CD4-positive, alpha-beta memory T cell (primary cell): ENCODE measurements at places on chromosomes 2 and 18. TPM values are rescaled to one million over a fixed set of nuclear protein-coding genes. Genes with fewer than 3 reads are reported as not detected.

The SCYGR2 gene
- polyA plus RNA-seq = not detected

The FAM110C gene
- 0.19 TPM for polyA plus RNA-seq

The ARHGAP15 gene
- polyA plus RNA-seq = 524 TPM

The EPB41L3 gene
- 0.89 TPM for polyA plus RNA-seq

The KCNIP3 gene
- polyA plus RNA-seq = not detected

GRCh38 chr2:177430411-177430810, 37.8 kb downstream of the AGPS start:
- no peaks in the 10 kb centered on the region for H3K27me3 ChIP-seq
- no peak overlapping the region for H3K27ac ChIP-seq
- no peak overlapping the region for H3K4me3 ChIP-seq
- no peaks in the 10 kb centered on the region for H3K4me1 ChIP-seq

- DNase-seq = no peak
- H3K27ac ChIP-seq = no peak overlapping the region
- H3K4me3 ChIP-seq = no peak overlapping the region
Observed at GRCh38 chr2:209653134-209653533, 118.5 kb upstream of the UNC80 start.

DNA sequence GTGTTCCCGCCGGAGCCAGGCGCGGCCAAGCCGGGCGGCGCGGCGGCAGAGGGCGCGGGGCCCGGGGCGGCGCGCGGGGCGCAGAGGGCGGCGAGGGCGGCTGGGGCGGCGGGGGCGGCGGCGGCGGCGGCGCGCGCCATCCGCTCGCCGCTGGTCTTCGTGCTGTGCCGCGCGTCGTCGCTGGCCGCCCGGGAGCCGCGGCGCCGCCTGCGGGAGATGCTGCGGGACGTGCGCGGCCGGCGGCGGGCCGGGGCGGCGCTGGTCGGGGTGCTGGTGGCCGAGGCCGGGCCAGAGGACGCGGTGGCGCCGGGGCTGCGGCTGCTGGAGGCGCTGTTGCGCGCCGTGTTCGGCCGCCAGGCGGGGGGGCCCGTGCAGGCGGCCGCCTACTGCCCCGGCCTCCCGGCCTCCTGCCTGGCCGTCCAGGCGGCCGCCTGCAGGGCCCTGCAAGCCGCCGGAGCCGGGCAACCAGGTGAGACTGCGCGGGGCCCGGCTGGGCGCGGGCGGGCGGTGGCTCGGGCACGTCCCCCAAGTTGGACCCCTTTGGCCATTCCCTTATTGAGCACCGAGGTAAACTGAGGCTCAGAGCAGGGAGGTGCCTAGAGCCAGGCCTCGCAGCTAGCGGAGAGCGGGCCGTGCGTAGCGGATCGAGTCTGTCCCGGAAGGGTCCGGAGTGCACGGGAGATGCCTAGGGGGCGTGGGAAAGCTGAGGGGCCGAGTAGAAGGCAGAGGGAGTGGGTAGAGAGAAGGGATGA, 584 bp downstream of the C2orf72 start:
- DNase-seq = no peak
- peaks cover 22% of the 10 kb centered on the region for H3K27me3 ChIP-seq
- H3K36me3 ChIP-seq = no peaks in the 10 kb centered on the region
- H3K27ac ChIP-seq = no peak overlapping the region
- H3K4me1 ChIP-seq = no peaks in the 10 kb centered on the region

- no peak overlapping the region for H3K4me3 ChIP-seq
- no peaks in the 10 kb centered on the region for H3K36me3 ChIP-seq
- no peaks in the 10 kb centered on the region for H3K27me3 ChIP-seq
- H3K27ac ChIP-seq = no peak overlapping the region
- H3K4me1 ChIP-seq = no peaks in the 10 kb centered on the region
Observed at GRCh38 chr2:103174711-103175110, 412.9 kb downstream of the TMEM182 start.

GRCh38 chr2:38217401-38218188, 141.6 kb upstream of the CYP1B1 start:
- H3K27me3 ChIP-seq = no peaks in the 10 kb centered on the region
- no peak overlapping the region for H3K4me3 ChIP-seq
- DNase-seq = no peak
- no peaks in the 10 kb centered on the region for H3K36me3 ChIP-seq

DNA sequence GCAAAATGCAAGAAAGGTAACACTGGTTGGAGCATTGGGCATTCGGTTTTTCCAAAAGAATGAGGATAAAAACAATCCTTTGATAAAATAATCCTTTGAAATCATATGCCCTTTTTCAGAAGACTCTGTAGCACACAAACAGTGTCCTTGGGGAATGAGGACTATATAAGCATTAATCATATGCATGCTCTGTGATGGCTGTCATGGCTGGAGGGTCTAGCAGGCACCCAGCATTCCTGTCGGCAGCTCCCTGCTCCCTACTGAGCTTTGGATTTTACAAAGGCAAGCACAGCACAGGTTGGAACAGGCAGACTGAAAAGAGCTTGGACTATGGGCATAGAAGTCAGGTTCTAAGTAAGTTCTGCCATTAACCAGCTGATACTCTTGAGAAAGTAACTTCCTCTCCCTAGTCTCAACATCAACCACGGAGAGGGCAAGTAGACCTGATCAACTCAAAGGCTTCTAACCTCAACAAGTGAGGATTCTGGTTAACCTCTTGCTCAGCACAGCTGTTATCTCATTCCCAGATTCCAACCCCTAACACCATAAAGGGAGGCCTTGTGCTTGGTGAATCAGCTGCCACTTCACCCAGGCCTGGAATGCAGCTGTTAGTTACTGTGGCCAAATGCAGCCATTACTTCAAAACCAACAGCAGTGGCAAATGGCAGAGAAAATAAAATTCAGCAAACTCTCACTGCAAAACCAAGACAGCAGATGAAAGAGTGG, 29.5 kb downstream of the GALNT14 start:
- no peaks in the 10 kb centered on the region for H3K27me3 ChIP-seq
- no peak for DNase-seq
- no peaks in the 10 kb centered on the region for H3K36me3 ChIP-seq
- no peaks in the 10 kb centered on the region for H3K4me1 ChIP-seq
- H3K4me3 ChIP-seq = no peak overlapping the region
- H3K27ac ChIP-seq = no peak overlapping the region

GRCh38 chr2:220687231-220687843, 884.8 kb downstream of the EPHA4 start:
- peak; percentile 57 for DNase-seq
- H3K27ac ChIP-seq = no peak overlapping the region
- no peaks in the 10 kb centered on the region for H3K36me3 ChIP-seq
- no peak overlapping the region for H3K4me3 ChIP-seq
- no peaks in the 10 kb centered on the region for H3K27me3 ChIP-seq

The CARF gene
- 1.9 TPM for polyA plus RNA-seq

The GALNT13 gene
- not detected for polyA plus RNA-seq

The ESCO1 gene
- 11.9 TPM for polyA plus RNA-seq

DNA sequence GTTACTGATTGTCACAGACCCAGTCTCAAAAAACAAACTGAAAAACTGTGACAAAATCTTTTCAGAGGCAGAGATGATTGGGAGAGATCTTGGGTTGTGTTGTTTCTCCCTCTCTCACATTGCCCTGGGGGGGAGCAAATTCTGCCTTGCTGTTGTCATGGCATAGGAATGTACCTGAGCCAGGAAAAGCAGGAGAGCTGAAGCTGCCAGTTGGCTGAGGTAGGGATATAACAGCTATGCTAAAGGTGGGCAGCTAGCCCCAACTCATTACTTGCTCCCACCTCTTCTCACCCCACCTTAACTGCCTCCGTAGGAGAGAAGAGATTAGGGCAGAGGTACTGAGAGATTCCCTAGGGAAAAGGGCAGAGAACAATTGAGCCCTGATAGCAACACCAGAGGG, 299.3 kb downstream of the OSR1 start:
- H3K4me3 ChIP-seq = no peak overlapping the region
- no peaks in the 10 kb centered on the region for H3K4me1 ChIP-seq
- H3K27me3 ChIP-seq = no peaks in the 10 kb centered on the region
- H3K27ac ChIP-seq = no peak overlapping the region
- H3K36me3 ChIP-seq = no peaks in the 10 kb centered on the region
- no peak for DNase-seq

DNA sequence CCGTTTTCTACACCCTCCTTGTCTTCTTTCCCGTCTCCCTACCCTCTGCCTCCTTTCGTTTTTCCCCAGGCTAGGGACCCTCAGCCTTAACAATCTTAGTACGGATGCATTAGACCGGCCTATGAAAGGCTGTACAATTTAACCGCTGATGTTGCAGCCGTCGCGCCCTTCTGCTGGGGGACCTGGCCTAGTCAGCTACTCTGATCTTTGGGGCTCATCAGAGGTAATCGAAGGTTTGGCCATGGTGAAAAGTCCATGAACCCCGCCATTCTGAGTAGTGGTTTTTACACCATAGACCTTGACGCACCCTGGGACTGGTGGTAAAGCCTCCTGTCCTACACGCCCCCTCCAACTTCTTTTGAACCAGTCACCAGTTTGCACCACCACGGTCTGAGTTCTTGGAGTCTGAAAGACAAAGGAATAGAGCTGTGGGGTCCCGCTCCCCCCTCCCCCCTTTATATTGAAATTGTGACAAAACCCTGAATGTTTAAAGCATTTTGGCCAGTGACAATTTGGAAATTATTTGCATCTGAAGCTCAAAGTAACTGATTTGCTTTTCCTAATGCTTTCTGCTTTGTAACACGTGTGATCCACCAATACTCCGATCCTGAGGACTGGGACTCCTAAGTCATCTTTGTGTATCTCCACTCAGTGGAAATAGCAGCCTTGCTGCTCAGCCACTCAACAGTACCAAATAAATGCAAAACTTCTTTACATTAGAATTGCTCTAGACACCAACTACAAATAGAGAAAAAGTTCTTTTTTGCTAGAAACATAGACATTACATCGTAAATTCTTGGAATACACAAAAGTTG, 642 bp upstream of the SRSF7 start:
- H3K4me1 ChIP-seq = peaks cover 48% of the 10 kb centered on the region
- peak overlapping the region; percentile 93 for H3K27ac ChIP-seq
- H3K36me3 ChIP-seq = peaks cover 31% of the 10 kb centered on the region

The CXCR1 gene
- not detected for polyA plus RNA-seq

The ADRA2B gene
- polyA plus RNA-seq = not detected

The CFC1 gene
- polyA plus RNA-seq = not detected

The PTH2R gene
- polyA plus RNA-seq = not detected

GRCh38 chr2:128781166-128781565, 462.5 kb upstream of the HS6ST1 start:
- DNase-seq = no peak
- H3K4me1 ChIP-seq = no peaks in the 10 kb centered on the region
- H3K4me3 ChIP-seq = no peak overlapping the region
- H3K27ac ChIP-seq = no peak overlapping the region
- H3K36me3 ChIP-seq = no peaks in the 10 kb centered on the region

- H3K4me3 ChIP-seq = no peak overlapping the region
- H3K36me3 ChIP-seq = no peaks in the 10 kb centered on the region
- H3K27me3 ChIP-seq = no peaks in the 10 kb centered on the region
Observed at GRCh38 chr2:28709101-28709500, 42.5 kb upstream of the PPP1CB start.

GRCh38 chr2:171081649-171082111, 79.0 kb downstream of the TLK1 start:
- no peaks in the 10 kb centered on the region for H3K27me3 ChIP-seq
- H3K4me1 ChIP-seq = peaks cover 57% of the 10 kb centered on the region
- H3K4me3 ChIP-seq = no peak overlapping the region
- peak; percentile 6 for DNase-seq
- H3K36me3 ChIP-seq = peaks cover 11% of the 10 kb centered on the region
- no peak overlapping the region for H3K27ac ChIP-seq

The UNC80 gene
- not detected for polyA plus RNA-seq

GRCh38 chr18:30491815-30492551, 550.6 kb downstream of the DSC3 start:
- no peaks in the 10 kb centered on the region for H3K27me3 ChIP-seq
- no peak overlapping the region for H3K4me3 ChIP-seq
- no peaks in the 10 kb centered on the region for H3K36me3 ChIP-seq
- DNase-seq = no peak
- no peaks in the 10 kb centered on the region for H3K4me1 ChIP-seq

The MDH1B gene
- not detected for polyA plus RNA-seq
